Stimulated activated CD8-positive, alpha-beta memory T cell treated with anti-CD3 and anti-CD28 coated beads, Interleukin-4, amount 100 ng/mL, for 1 hour (primary cell): ENCODE measurements at places on chromosomes 2 and 18.

GRCh38 chr2:213022987-213023386 is 128.4 kb downstream of the IKZF2 start:
- no peak for DNase-seq

- no peak for DNase-seq
These were observed 2.6 kb downstream of the SLC14A1 start for GRCh38 chr18:45726603-45727002.

- no peak for DNase-seq
These were observed 260.4 kb upstream of the SP5 start for GRCh38 chr2:170454471-170455372.

DNA sequence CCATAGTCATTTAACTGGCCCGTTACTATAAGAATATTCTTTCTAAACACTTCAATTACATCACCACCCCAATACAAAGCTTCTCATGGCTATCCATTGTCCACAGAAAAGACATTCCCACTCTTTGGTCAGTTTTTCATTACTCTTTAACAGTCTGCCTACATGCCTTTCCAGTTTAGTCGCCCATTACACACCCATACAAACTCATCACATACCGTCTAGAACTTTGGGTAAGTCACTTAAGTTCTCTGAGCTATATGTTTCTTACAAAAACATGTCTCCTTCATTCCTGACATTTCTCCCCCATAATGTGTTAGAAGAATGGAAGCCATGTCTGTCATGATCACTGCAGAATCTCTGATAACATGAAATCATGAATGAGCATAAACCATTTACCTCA is 108.2 kb upstream of the STK17B start:
- no peak for DNase-seq

GRCh38 chr2:156679820-156680219 is 243.6 kb downstream of the GPD2 start:
- no peak for DNase-seq

GRCh38 chr2:138180692-138181386 is 216.6 kb downstream of the HNMT start:
- no peak for DNase-seq

DNA sequence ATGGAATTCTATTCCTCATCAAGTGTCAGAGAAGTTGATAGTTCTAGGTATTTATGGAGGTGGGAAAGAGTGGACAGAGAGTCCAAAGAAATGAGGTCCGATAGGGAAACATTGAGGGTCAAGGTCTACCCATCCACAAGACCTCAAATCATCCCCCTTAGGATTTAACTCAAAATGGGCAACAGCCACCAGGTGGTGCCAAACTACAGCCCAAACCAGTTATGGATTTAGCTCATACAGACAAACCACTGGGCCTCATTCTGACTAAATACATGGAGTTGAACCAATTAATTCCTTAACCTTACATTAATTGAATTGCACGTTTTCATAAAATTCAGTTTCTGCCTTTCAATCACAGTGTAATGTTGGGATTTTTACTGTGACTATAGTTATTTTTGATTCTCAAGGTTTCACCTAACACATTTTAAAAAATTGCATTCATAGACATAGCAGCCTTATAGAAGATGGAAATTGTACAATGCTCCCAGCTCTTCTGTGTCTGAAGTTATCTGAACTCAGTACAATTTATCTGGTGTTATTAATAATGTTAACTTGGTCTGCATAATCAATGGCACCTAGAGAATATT is 98.2 kb upstream of the HNMT start:
- DNase-seq: no peak

- DNase-seq: no peak
These were observed 24.6 kb downstream of the THAP4 start for GRCh38 chr2:241612156-241613016.

DNA sequence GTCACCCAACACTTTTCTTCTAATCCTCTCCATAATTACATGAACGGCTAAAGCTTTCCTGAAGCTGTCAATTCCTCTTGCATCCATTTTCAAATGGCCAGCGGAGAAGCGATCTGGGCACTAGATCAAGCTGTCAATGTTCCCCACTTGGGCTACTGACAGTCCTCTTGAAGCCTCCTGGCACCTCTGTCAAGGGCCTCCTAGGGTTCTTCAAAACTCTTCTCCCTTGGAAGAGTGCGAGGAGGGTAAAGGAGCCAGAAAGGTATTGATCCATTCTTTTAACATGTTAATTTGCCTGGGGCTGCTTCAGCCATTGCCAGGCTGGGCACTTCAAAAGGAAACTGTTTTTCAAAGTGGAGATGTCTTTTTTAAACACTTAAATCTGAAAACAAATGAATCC is 19.8 kb downstream of the EPHA4 start:
- no peak for DNase-seq

- no peak for DNase-seq
These were observed 55.3 kb downstream of the HS1BP3 start for GRCh38 chr2:20595439-20596192.

DNA sequence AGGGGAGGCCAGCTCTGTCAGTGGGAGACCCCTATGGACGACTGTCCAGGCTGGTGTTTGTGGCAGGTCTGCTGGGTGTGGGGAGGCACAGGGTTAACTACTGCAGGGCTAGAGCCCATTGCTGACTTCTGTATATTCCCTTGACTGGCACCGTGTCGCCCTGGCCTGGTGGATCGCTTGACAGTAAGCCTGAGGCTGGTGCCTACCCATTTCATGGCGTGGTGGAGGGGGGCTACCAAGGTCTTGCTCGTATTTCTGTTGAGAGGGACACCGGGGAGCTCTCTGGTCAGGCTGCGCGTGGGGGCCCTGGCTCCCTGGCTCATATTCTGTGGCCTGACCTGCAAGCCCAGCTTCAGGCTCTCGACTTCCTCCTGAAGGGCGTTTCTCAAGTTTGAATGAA is 119.7 kb downstream of the ACOXL start:
- DNase-seq: no peak

DNA sequence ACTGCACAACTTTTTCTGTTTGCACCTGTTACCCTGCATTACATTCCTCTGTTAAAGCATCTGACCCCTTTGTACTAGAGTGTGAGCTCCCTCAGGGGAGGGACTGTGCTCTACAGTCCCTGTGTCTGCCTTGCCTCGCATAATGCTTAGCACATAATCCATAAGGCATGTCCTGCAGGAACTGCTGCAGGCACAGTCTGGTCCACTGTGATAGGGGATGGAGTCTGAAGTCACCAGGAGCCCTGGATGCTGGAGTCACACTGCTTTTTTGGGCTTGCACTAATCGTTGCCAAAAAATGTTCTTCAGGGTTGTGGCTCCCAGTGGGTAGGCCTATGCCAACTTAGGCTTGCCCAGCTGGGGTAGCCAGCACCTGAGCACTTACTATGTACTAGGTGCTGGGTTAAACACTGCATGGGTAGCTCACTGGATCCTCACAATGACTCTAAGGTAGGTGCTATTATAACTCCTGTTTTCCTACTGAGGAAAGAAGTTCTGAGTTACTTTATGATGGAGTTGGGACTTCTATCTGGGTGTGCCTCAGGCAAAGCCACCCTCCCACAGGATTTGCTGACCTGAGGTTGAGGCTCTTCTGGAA is 33.3 kb downstream of the COPS7B start:
- DNase-seq: no peak

- DNase-seq: no peak
These were observed 106.2 kb downstream of the RTP5 start for GRCh38 chr2:241975593-241976284.

- DNase-seq: no peak
These were observed 230.8 kb upstream of the SMIM21 start for GRCh38 chr18:75658330-75658729.

DNA sequence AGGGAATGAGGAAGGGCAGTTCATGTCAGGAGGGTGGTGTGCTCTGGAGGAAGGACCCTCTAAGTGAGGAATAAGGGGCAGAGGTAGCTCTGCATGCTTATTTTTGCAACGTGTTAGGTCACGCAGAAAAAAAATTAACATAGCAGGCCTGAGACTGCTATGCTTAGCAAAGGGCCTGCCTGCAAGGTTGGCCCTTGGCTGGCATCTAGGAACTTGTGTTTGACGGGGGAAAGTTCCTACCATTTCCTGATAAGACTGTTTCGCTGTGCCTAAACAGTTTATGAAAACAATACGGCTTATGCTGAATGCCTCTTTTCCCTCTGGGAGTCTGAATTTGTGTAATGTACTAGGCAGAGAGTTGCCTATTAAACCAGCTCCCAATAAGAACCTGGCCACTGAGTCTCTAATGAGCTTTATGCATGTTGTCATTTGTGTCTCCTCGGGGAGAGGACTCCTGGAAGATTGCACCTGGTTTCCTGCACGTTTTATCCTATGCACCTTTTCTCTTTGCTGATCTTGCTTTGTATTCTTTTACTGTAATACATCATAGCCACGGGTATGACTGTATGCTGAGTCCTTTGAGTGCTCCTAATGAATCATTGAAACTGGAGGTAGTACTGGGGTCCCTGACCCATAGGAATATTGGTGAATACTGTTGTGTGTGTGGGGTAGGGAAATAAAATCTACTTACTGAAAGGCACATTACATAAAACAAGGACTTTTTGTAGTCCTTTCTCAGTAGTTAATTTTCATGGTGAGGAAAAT is 169.0 kb downstream of the PRPF40A start:
- DNase-seq: no peak

DNA sequence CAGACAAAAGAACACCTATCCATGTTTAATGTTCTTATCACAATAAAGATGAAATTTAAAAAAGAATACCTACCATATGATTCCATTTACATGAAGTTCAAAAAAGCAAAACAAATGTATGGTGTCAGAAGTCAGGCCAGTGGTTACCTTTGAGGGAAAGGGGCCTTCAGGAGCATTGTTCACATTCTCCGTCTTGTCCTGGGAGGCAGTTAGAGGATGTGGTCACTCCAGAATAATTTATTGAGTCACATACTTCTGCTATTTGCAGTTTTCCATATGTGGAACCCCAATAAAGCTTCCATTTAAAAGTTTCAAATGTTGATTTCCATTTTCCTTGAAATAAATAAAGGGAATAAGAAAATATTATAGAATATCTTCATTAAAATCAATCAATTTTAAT is 41.6 kb upstream of the POU3F3 start:
- no peak for DNase-seq

- no peak for DNase-seq
These were observed 72.5 kb downstream of the DNMT3A start for GRCh38 chr2:25269233-25269632.

DNA sequence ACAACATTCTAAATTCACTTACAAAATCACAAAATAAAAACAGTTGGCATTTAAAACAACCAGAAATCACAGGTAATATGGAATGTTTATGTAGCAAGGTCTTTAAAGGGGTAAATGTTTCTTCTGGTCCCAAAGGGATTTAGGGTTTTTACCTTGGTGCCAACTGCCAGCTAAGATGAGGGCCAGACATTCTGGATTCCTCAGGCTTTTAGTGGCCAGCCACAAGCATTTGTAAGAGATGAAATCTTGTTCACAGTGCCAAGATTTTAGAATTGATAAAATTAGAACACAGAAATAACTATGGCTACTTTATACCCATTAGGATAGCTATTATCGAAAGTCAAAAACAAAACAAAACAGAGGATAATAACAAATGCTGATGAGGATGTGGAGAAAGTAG is 60.4 kb upstream of the CDKL4 start:
- no peak for DNase-seq

GRCh38 chr18:79765491-79766245 is 32.1 kb upstream of the KCNG2 start:
- DNase-seq: no peak

DNA sequence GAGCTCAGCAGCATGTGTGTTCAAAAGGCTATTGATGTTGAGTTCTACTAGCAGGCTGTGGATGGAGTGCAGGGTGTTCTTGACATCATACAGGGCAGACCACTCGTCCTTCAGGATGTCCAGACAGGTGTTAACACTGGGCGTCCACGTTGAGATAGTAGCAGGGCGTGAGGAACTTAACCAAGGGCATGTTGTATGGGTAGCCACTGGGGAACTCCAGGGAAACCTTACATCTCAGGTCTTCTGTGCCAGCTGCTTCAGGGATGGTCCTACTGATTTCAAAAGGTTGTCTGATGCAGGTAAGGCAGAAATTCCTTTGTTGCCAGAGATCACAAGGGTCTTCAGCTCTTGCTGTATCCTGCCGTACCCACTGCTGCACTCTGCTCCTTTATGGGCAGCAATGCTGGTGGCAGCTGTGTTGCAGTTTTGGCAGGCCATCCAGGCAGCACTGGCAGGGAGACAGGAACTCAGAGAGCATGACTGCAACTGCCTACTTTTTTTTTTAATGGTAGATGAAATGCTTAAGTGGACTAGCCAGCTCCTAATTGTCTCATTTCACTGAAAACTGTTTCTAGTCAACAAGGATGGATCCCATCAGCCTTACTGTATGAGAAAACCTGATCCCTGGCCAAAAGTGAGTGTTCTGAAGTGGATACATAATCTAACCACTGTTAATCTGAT is 32.4 kb upstream of the RBBP8 start:
- DNase-seq: no peak

DNA sequence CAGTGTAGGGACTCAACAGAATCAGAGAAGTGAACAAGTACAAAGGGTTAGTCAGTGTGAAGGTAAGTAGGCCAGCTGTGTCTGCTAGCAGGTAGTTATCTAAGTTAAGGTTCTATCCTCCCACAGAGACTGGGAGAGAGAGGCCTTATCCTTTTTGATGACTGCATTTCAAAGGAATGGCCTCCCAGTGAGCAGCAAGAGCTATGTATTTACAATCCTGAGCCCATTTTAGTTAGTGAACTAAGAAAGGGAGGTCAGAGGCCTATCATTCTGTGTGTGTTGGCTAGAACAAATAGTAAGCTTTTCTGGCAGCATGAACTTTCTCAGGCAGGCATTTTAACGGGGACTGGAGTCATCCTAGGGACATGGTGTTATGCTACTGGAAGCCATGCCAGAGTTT is 182.9 kb downstream of the VWC2L start:
- DNase-seq: no peak

GRCh38 chr2:10525573-10526265 is 77.6 kb upstream of the ODC1 start:
- DNase-seq: no peak

- DNase-seq: peak; percentile 60
These were observed at the start of gene IER3IP1 for GRCh38 chr18:47175898-47176575. Gene IER3IP1 (minus strand): TSS chr18:47176364. CDS start chr18:47176277, 87 bp downstream.

DNA sequence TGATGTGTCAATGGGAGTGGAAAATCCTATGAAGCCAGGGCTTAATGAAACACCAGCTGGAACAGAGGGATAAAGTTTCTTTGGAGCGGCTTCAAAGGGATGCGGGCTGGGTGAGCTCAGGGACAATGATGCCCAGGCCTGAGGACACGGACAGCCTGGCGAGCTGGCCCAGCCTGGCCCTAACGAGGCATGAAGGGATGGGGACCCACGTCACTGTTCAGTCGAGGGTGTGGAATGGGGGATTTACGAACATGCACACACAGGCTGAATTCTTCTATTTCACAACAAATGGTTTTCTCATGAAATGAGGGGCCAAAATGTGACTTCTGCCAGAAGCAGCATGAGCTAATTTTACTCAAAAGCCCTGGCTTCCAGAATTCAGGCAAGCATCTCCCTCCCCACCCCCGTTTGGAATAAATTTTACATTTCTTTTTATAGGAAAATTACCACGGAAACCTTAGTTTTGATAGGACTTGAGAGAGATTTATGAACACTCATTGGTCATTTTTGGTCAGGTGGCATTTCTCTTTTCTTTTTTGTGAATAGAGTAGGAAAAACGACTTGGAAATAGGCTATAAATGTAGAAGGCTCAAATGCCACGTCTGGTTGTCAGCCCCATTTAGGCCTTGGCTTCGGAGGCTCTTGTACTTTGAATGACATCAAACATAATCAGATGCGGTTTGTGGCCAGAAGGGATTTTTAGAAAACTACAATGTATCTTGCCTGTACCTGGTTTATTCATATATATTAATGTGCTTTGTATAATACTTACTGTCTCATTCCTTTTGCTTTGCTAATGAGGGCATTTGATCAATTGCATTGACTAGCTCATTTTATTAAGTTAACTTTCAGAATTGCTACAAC is 893.8 kb upstream of the CELF4 start:
- DNase-seq: no peak
